ENCODE measurements at places on chromosomes 4 and X.

DNA sequence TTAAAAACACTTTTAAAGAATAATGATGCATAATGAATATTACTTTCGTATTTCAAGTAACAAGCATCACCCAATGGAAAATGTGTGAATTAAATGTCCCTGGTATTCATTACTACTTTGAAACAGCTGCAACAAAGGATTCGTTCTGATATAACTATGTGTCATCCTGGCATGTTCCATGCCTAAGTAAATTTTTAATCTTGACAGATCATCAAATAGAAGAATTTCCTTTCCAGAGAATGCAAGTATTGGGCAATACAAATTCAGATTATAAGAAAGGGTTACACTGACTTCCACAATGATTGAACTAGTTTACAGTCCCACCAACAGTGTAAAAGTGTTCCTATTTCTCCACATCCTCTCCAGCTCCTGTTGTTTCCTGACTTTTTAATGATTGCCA lies 105.3 kb downstream of the SPCS3 start:
- no peak for DNase-seq

- DNase-seq: no peak
Observed at GRCh38 chrX:109351557-109351956, 130.3 kb downstream of the GUCY2F start.

- no peak for DNase-seq
Observed at GRCh38 chrX:47446971-47447370, 36.1 kb downstream of the ZNF41 start.

DNA sequence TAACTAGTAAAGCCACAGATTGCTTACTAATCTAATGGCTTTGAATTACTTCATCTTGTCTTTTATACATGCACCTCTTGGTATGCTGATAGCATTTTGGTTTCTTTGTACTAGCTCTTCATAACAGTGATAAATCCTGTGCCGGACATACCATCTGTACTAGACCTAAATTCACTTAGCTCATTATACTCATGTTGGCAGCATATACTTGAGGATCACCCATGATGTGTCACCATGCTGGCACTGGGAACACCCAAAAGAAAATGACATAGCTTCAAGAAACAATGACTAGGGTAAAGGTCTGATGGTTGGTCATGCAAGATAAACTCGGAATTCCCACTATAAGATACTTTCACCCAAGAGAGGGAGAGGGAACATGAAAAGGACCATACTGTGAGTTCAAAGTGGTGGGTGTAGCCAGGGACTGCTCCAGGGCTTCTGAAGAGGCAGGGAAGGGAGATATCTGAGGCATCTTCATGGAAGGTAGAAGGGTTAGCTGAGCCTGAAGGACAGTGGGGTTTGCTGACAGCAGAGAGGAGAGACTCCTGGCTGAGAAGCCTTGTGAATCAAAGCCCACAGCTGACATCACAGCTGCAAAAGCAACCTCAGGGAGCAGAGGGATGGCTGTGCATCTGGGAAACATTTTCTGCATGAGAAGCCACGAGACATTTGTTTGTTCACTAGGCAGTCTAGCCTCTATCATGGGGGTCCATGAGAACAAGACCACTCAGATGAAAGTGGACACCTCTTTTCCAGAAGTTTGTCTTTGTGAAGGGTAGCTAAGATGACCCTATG lies 314.2 kb downstream of the RAB28 start:
- DNase-seq: no peak

GRCh38 chr4:145976680-145977079 lies 38.1 kb upstream of the ZNF827 start:
- DNase-seq: no peak

- DNase-seq: no peak
Observed at GRCh38 chrX:30948626-30949025, 59.6 kb upstream of the TAB3 start.

- no peak for DNase-seq
Observed at GRCh38 chrX:134794692-134795091, 136.4 kb upstream of the PLAC1 start.

GRCh38 chr4:16027626-16028025 lies 56.2 kb downstream of the PROM1 start:
- no peak for DNase-seq

GRCh38 chrX:33218819-33219218 lies 7.5 kb upstream of the DMD start:
- no peak for DNase-seq

GRCh38 chrX:36963069-36963808 lies 44.9 kb upstream of the FAM47C start:
- no peak for DNase-seq

- DNase-seq: no peak
Observed at GRCh38 chr4:98967786-98968329, 27.7 kb upstream of the METAP1 start.

DNA sequence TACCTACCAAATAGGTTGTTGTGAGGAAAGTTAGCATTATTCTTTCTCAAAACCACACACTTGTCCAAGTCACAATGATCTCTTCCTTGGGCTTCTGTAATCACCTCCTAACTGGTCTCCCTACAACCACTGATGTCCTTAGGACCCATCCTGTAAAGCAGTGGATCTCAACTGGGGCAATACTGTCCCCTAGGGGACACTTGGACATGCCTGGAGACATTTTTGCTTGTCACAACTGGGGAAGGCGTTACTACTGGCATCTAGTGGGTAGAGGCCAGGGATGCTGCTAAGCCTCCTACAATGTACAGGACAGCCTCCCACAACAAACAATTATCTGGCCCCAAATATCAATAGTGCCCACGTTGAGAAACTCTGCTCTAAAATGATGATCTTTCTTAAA lies 118.7 kb upstream of the AP1S2 start:
- no peak for DNase-seq

DNA sequence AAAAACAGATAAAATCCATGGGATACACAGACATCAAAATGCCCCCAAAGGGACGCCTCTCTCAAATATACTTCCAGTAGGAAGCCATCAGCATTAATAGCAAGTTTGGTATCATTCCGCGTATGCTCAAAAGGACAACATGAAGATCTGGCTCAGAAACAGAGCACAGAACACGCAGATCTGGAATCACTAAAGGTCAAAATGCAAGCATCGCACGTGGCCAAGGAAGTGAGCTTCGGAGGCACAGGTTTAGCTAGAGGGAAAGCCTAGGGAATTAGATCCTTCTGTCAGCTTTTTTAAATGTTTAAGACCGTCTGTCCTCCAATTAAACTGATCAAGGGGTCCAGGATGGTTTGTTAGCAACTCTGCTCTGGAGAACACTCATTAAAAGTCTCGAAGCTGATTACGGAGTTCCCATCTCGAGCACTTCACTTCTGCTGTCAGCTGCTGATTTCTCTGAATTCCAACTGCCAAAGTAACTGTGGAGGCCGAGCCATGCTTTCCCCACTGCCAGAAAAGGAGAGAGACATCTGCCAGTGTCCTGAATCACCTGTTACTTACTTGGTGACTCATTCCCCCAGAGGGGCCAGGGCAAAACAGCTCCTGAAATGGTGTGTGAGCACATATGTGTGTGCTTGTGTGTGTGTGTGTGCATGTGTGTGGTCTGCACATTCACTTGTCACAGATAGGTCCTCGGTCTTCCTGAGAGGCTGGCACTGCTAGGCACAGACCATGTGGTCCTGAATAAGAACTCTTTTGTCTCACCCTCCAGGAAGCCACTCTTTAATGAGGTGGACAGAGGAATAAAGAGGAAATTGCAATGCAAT lies 177.7 kb upstream of the PPARGC1A start:
- no peak for DNase-seq

GRCh38 chrX:2917767-2918166 lies 11.4 kb downstream of the ARSD start:
- DNase-seq: no peak

GRCh38 chr4:159055833-159056232 lies 47.0 kb upstream of the RAPGEF2 start:
- no peak for DNase-seq

DNA sequence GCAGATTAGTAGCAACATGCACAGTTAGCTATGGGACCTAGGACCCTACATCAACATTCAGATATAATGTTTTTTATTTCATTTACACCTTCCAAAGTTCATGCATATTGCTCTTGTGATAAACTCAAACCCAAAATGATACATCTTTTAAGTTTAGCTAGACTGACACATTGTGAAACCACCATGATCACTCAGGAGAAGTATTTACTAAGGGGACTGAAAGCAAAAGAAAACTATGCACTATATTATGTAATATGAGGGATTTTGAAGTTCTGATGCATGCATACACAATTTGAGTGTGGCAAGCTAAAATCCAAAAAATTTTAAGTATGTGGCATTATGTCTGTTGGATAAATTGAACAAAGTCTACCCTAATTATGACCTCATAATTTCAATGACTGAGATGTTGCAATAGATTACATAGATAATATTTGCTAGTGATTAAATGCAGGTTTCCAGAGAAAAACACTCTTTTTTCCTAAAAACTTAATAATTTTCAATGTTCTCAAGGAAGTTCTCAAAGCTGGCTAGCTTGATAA lies 914.8 kb upstream of the GRIA3 start:
- no peak for DNase-seq

GRCh38 chr4:165005352-165005925 lies 26.4 kb upstream of the TRIM60 start:
- no peak for DNase-seq

GRCh38 chr4:6806924-6807626 lies 24.5 kb downstream of the KIAA0232 start:
- DNase-seq: no peak

Measured in activated naive CD4-positive, alpha-beta T cell (primary cell).